ENCODE measurements at places on chromosomes 1 and 21.

- no peak for DNase-seq
These were observed 644.0 kb downstream of the PTPRC start for GRCh38 chr1:199282751-199283305.

- DNase-seq = no peak
These were observed 318.6 kb upstream of the TMPRSS15 start for GRCh38 chr21:18722193-18722592.

DNA sequence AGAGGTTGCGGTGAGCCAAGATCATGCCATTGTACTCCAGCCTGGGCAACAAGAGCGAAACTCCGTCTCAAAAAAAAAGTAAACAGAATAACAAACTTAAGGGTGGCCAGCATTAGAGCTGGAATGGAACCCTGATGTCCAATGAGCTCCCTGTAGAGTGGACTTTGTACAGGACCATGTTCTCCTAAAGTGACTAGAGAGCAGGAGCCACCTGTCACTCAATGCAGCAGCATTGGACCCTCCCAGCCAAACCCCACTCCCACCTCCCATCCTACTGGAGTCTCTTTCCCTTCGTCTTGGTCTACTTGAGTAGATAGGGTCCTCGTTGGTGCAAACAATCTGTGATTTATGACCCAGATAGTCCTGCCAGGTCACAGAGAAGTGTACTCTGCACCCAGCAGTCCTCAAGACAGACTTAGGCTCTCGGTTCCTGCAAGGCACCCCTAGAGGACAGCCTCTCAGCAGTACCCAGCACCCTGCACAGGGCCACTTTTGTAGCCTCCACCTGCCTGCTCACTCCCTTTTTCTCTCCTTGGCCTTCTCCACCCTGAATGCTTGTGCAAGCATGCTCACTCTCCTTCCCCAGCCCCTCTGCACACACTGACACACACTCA, 69.2 kb upstream of the ZNF281 start:
- no peak for DNase-seq

GRCh38 chr1:164718821-164719220, 159.8 kb downstream of the PBX1 start:
- no peak for DNase-seq
